NCI-H526 (cell line): ENCODE measurements at places on chromosomes 4 and X.
A peak's percentile ranks its signal among the peaks of the same experiment; 100 is the strongest.

GRCh38 chr4:15201782-15202181, 199.5 kb downstream of the CPEB2 start:
- DNase-seq, result no peak

DNA sequence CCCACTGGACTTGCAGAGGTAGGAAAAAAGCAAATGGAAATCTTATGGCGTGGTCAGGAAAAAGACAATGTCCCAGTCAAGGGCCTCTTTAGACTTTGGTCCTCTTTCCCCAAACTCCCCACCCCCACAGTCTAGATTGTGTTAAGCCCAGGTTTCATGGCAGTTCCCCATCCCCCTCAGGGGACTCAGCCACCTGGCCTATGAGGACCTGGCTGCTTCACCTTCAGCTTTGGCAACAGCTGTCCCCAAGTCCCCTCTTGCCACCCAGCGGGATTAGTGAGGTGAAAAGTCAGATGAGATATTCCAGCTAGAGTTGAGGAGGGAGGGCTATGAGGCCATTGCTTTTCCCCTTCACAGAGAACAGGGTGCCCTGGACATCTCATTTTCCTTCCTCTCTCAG, 457 bp downstream of the RIPPLY1 start:
- no peak for DNase-seq

- DNase-seq, result no peak
Measured at GRCh38 chr4:117965622-117966021, 68.7 kb upstream of the NDST3 start.

GRCh38 chrX:28847423-28847822, 260.2 kb downstream of the IL1RAPL1 start:
- DNase-seq, result no peak

DNA sequence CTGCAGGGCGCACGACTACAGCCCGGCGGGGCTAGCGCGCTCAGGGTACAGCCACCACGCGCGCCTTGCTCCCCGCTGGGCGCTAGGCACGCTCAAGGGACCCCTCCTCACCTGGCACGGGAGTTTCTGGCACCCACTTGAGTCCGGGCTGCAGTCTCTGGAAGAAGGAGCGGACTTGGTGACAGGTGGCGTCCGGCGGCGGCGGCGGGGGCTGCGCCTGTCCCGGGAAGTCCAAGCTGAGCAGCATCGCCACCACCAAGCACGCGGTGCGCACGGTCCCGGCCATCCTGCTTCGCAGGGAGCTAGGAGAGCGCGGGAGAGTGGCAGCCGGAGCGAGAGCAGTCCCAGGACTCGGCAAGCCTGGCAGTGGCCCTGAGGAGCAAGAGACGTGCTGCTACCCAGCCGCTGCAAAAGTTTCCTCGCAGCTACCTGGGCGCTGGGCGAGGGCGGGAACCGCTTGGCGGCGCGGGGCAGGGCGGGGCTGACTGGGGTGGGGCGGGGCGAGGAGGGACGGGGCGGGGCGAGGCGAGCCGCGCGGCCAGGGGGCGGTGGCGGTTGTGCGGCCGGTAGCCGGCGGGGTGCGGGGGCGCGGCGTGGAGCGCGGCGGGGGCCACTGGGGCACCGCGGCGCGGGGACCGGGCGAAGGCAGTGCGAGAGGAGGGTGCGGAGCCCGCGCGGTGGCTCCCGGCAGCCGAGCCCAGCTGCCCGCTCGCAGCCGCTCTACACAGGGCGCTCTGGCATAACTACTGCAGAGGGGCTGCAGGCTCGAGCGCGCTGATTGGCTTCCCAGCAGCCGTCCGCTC, at the start of gene GPC3:
Gene GPC3, minus strand, starts transcription at position 431 of the 803 bp plus-strand sequence.
- peak; percentile 36 for DNase-seq

- DNase-seq, result no peak
Measured at GRCh38 chr4:39660045-39660444, 21.4 kb upstream of the SMIM14 start.

DNA sequence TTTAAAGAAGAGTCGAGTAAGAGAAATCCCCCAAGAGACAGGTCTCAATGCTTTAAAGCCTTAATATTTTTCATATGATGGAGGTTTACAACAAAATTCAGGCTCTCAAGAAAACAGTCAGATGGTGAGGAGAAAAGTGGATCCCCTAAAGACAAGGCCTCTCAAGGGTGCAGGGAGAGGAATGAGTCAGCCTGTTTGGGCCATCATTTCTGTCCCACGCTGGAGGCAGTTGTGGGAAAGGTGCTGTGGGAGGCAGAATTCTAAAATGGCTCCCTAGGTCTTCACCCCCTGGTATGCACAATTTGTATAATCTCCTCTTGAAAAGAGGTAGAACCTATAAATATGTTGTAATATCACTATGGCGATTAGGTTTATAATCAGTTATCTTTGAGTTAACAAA, 4.6 kb upstream of the TIFA start:
- DNase-seq, result no peak

- DNase-seq, result no peak
Measured at GRCh38 chr4:86484241-86484640, 109.9 kb upstream of the PTPN13 start.

DNA sequence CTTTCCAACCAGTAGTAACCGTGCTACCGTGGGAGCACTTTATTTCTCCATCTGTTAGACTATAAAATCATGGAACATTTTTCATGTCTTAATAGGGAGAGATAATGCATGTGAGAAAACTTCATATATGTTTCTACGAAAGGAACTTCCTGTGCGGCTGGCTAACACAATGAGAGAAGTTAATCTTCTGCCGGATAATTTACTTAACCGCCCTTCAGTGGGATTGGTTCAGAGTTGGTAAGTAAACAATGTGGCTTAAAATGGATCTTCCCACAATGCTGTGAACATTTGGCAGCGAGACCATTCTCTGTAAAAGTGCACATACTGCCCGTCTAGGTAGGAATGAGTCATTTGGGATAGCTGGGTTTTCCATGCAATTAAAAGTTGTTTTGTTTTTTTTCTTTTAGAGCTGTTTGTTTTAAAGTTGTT, 29.6 kb downstream of the PDK3 start:
- DNase-seq, result no peak

- no peak for DNase-seq
Measured at GRCh38 chr4:108036213-108036612, 46.5 kb downstream of the HADH start.

- no peak for DNase-seq
Measured at GRCh38 chr4:121792966-121793365, 8.2 kb upstream of the EXOSC9 start.

DNA sequence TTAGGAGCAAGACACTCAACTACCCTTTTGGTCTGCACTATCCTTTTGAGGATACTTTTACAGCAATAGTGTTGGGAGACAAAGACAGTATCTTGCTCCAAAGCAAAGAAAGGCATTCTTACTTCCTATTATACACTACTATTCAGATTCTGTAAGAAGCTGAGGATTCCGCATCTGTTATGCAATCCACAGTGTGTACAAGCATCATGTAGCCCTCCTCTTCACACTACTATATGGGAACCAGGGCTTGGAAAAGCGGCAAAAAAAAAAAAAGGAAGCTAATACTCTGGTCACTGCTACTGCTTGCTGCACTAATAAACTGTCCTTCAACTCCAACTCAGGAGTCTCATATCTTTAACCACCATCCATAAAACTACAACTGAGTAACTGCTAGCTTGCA, 59.1 kb downstream of the FBXW7 start:
- no peak for DNase-seq

DNA sequence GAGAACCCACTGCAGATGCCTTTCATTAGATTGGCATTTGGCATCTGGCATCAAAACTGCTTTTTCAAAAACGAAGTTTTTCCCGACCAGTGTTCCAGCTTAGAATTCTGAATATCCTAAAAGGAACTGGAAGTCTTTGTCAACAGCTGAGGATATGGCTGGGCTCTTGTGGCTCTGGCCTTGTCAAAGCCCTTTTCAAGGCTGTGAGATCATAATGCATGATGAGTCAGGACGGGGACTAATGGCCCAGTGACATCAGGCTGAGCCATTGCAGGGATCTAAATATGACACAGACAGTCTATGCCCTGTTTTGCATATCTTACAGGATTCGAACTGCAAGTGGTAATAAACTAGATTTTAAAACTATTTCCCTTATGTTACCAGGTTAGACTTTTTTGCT, 306.4 kb downstream of the PTTG2 start:
- DNase-seq, result no peak

DNA sequence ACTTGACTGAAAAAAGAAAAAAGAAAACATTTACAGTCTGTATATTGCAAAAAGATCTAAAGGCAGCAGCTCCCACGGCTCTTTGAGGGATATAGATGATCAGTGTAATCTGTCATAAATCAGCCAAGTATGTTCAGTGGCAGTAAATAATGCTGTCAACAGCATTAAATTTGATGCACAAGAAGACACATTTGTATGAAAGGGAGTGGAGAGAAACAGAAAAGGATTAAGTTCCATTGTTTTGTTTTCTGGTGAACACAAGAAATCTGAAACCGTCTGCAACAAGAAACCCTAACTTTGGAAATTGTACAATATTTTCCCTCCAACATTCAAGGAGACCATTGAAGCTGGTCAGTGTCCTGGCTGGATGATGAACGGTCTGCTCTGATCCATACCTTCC, 27.6 kb upstream of the C1QTNF7 start:
- no peak for DNase-seq

GRCh38 chrX:30282527-30282926, 26.7 kb downstream of the NR0B1 start:
- no peak for DNase-seq

- no peak for DNase-seq
Measured at GRCh38 chr4:6886886-6887285, 22.7 kb upstream of the TBC1D14 start.

- DNase-seq, result no peak
Measured at GRCh38 chrX:113512700-113513395, 672.2 kb upstream of the AMOT start.

- no peak for DNase-seq
Measured at GRCh38 chr4:159048166-159048886, 54.6 kb upstream of the RAPGEF2 start.

GRCh38 chr4:127469542-127469941, 163.2 kb upstream of the INTU start:
- no peak for DNase-seq

- no peak for DNase-seq
Measured at GRCh38 chr4:181674315-181674875, 568.8 kb upstream of the TENM3 start.

DNA sequence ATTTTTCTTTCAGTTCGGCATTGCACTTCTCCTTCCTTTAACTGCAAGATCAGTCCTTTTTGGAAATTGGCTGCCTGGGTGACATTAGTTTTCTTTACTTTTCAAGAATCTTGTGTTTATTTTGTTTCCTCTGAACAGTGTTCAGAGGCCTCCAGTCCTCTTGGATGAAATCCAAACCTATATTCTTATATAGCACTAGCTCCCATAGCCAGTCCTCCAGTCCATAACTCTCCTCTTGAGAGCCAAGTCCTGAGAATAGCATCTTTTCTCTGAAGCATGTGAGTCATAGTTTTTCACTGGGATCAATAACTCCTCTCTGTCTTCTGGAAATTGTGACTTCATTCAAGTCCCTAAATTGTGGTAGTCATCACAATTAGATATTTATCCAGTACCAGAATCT, 357.5 kb downstream of the RAPGEF2 start:
- no peak for DNase-seq

GRCh38 chr4:137536789-137537561, 4.7 kb upstream of the PCDH18 start:
- no peak for DNase-seq

- DNase-seq, result no peak
Measured at GRCh38 chrX:30831082-30831481, 58.0 kb downstream of the TAB3 start.

GRCh38 chrX:54116391-54116790, 66.7 kb downstream of the FAM120C start:
- DNase-seq, result peak; percentile 3

- no peak for DNase-seq
Measured at GRCh38 chr4:172740434-172740833, 428.2 kb upstream of the GALNT7 start.

DNA sequence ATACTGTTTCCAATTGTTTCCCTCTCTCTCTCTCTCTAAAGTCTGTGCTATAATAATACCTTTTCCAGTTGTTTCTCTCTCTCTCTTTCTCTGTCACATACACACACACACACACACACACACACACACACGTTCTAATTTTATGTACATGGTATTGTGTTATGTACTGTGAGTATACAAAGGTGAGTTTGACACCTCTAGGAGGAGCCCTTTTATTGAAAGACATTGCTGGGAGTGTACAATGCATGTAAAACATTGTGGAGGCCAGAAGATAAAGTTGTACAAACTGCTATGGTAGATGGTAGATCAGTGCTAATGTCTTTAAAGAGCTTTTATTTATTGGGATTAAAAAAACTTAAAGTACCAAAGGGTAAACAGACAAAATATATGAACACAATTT, 53.6 kb downstream of the BLTP1 start:
- peak; percentile 40 for DNase-seq

- DNase-seq, result no peak
Measured at GRCh38 chrX:16240231-16240905, 73.1 kb downstream of the MAGEB17 start.

GRCh38 chr4:2587213-2587823, 50.9 kb downstream of the FAM193A start:
- no peak for DNase-seq

- DNase-seq, result peak; percentile 51
Measured at GRCh38 chrX:48761674-48762471, at the start of gene GLOD5. Gene GLOD5, plus strand, starts transcription at chrX:48761747. Its CDS starts 44 bp downstream, at chrX:48761791.

- no peak for DNase-seq
Measured at GRCh38 chr4:10100734-10101216, 15.8 kb downstream of the WDR1 start.
